ENCODE measurements at places on chromosomes 7 and 10.

DNA sequence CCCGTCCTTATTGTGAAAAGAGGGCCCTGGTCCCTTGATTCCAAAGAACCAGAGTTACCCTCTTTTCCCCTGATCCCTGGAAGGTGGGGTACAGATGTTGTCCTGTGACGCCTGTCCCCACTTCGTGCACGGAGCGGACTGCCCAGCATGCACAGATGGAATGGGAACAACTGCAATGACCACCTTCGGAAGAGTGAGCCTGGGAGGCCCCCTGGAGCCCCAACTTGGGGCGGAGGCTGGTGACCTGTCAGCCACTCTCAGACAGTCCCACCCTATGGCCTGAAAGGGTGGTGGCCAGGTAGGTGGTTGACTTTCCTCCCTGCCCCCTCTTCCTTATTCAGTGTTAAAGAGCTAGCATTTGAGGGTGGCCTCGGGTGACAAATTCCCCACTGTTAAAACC is 196.6 kb upstream of the GALNT17 start:
- no peak for DNase-seq

GRCh38 chr7:129009437-129009836 is 45.5 kb downstream of the TNPO3 start:
- no peak for DNase-seq

DNA sequence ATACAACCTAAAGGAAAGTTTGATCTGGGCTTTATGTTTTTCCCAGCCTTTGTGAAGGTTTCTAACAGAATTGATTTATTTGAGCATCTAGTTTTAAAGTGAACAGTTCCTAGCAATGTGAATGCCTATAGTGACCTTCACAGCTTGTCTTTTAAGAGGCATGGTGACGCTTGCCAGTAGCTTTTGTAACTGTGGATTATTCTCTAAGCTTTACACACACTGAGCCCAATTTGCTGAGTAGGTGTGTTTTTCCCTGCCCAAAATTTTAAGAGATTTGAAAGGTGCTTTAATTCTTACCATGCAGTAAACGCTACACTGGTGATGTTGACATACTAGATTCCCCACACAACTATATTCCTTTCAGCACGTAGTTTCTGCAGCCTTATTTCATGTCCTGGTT is 420.2 kb upstream of the AKR1E2 start:
- no peak for DNase-seq

- DNase-seq: no peak
These were observed 2.5 kb downstream of the ZEB1 start for GRCh38 chr10:31321396-31321941.

GRCh38 chr7:155363852-155364600 is 66.3 kb downstream of the INSIG1 start:
- DNase-seq: no peak

- no peak for DNase-seq
These were observed 285.5 kb upstream of the IGFBP3 start for GRCh38 chr7:46206476-46207060.

DNA sequence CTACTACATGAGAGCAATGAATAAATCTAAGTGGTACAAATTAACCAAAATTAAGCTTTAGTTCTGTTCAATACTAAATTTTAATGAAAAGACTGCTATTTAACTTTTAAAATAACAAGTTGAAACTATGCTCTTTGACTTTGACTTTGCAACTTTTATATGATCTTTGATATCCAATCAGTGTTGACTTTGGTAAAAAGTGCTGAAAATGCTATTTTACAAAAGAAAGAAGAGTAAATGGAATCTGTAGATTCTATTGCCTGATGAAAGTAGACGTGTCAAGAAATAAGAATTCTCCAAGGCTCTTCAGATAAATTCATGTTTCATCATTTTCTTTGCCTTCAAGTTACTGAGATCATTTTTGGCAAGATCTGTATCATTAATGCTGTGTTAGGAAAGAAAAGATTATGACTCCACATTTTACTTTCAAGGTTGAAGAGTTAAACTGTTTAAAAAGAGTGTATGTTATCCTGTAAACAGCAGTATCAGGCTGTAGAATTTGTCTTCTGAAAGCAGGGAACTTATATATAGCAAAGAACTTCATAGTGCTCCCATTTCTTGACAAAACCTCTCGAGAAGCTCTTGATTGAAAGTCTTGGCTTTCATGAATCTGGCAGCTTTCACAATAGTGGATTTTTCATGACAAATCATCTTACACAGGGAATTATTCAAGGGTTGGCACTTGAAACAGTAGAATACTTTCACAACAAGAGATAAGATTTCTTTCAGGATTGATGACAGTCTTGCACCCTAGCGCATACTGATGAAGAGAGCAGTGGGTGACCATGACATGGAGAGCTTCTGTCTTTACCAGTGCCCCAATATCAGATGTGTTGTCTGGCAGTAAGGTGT is 72.1 kb downstream of the PTEN start:
- DNase-seq: no peak

- DNase-seq: no peak
These were observed 81.9 kb upstream of the AUTS2 start for GRCh38 chr7:69516238-69516820.

- DNase-seq: no peak
These were observed 65.9 kb upstream of the VWDE start for GRCh38 chr7:12469568-12469967.

DNA sequence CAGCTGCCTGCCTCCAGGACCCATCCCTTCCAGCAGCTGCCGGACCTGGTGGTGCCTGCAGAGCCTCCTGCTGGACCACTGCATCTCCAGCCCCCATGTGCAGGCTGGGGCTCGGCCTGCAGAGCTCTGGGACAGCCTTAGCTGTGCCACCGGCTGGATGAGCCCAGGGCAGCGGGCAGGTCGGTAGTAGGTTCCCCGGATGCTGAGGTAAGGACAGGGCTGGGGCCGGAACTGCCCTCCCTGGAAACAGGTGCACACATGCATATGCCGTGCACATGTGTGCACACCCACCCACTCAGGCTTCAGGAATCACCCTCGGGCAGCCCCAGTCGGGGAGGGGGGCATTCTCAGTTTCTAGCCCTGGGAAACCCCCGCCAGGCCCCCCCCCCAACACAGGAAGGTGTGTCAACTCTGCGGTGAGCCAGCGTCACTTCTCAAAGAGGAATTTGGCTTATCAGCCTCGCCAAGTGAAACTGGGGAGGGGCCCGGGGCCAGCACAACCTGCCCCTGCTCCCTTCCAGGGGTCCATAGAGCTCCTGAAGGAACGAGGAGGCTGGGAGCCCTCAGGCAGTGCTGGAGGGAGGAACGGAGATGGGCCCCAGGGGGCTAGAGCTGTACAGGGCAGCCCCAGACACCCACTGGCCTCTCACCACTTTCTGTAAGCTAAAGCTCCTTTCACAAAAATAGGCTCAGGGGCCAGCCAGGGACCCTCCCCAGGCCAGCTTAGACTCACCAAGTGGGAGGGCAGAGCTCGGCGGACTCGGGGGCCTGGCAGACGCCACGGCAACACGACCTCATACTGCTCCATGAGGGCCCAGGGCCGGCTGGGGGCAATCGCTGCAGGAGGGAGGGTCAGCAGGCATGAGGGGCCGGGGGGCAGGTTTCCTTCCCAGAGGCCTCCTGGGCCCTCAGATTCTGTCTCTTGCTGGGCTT is 1.7 kb downstream of the ADAM8 start:
- peak; percentile 75 for DNase-seq

- no peak for DNase-seq
These were observed 136.5 kb upstream of the NAMPT start for GRCh38 chr7:106421181-106421762.

DNA sequence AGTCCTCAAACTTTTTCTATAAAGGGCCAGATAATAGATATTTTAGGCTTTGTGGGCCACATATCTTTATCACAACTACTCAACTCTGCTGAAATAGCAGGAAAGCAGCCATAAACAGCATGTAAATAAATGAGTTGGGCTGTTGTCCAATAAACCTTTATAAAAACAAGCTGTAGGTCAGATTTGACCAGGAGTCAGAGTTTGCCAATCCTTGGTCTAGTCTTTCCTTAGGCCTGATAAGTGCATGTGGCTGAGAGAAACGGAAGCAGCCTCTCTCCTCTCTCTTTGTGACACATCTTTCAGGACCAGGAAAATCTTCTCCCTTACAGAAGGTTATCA is 724.5 kb downstream of the GRID1 start:
- DNase-seq: no peak

DNA sequence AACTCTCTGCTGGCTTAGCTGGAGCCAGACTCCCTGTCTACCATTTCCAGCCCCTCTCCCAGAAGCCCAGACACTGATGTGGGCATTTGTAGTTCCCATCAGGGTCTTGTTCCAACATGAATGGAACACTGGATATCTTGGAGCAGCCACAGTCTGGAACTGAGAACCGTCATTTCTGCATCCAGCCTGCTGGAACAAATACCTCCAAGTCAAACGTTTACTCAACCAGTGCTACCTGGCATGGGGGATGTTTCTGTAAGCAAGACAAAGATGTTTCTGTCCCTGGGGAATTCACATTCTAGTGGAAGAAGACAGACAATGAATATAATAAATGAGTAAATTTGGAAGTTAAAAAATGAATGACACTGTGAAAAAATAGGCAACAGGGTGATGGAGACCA is 70.8 kb upstream of the ZNF438 start:
- DNase-seq: no peak

DNA sequence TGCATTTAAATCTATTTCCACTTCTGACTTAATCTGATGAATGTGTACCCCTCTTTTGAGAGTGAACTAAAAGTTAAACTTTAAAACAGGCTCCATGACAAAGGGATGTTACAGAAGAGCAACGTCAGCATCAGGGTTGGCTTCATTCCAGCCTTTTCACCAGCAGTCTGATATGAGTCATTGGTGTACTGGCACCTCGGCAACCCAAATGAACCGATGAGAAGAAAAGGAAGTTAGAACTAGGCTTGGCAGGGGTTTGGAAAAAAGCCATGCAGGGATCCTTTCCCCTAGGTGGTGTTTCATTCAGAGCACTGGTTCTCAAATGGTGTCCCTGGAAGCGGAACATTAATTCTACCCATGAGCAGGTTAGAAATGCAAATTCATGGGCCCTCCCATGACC is 53.6 kb downstream of the SEC61G start:
- DNase-seq: no peak

GRCh38 chr7:137791930-137792329 is 54.8 kb downstream of the DGKI start:
- no peak for DNase-seq

DNA sequence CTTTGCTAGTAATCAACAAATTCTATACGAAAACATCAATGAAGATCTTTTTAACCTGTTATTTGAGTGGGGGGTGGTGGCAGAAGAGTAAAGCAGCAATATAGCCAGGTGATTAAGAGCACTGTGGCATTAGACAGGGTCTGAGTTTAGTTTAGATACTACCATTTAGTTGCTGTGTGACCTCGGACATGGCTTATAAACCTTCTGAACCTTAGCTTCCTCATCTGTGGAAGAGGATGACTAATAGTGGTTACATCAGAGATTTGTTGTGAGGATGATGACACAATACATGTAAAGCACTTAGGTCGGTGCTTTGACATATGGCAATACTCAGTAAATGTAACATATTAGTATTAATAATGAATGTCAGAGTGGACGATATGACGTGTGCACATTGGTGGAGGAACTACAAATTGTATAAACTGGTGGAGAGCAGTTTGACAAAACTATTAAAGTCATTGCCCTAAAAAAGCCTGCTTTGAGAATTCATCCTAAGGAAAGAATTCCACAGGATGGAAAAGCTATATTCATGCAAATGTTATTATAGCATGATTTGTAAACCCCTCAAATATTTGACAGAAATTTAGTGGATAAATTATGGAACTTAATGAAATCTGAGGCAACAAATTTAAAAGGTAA is 24.3 kb downstream of the SPAG6 start:
- no peak for DNase-seq

- no peak for DNase-seq
These were observed 19.4 kb upstream of the MINDY3 start for GRCh38 chr10:15879663-15880062.

- DNase-seq: no peak
These were observed 146.7 kb upstream of the SP4 start for GRCh38 chr7:21281193-21281592.

GRCh38 chr10:58813573-58813972 is 300.9 kb downstream of the BICC1 start:
- no peak for DNase-seq

DNA sequence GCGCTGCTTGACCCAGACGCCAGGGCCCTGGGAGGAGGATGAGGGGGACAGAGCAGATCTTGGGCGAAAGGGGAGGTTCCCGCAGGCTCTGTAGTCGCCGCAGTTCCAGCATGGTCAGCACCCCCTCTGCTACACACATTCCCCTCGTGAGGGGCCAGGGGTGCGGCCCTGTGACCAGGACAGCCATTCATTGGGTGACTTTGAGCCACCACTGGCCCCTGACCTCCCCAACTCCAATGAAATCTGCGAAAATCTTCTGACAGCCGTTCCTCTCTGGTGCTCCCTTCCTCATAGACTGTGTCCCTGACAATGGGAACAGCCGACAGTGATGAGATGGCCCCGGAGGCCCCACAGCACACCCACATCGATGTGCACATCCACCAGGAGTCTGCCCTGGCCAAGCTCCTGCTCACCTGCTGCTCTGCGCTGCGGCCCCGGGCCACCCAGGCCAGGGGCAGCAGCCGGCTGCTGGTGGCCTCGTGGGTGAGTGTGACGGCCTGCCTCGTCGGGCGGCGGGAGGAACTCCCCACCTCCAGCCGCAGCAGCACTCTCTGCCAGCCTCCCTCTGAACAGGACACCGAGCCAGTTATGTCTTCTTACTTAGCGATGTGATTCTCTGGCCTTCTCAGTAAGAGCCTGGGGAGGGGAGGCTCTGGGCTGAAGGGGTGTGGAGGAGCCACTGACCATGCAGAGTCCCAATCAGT is 825 bp downstream of the TMEM176A start:
- DNase-seq: no peak

DNA sequence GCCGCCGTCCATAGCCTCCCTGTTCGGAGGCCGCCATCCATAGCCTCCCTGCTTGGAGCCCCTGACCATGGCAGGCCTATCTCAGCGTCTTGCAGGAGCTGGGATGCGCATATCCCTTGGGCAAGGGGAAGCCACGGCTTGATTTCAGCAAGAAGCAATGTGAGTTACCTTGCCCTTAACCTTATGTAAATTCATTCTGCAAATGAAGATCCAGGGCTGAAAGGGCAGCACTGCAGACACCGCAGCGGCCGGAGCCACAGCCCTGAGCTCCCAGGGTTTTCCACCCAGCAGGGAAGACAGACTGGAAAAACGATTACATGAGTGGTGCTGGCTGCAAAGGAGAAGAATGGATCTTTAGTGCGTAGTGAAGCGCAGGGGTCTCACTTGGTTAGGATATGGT is 95.8 kb downstream of the SEC61G start:
- DNase-seq: no peak

- DNase-seq: no peak
These were observed 526.8 kb downstream of the PLXDC2 start for GRCh38 chr10:20343036-20343435.

- no peak for DNase-seq
These were observed 129.8 kb downstream of the EGFR start for GRCh38 chr7:55148571-55148970.

GRCh38 chr7:30420662-30421061 is 57.9 kb downstream of the NOD1 start:
- no peak for DNase-seq
